Osteoblast (primary cell): ENCODE measurements at places on chromosomes 12 and 14.

- no peak for DNase-seq
Measured at GRCh38 chr12:51972849-51973273, 21.4 kb downstream of the ACVR1B start.

DNA sequence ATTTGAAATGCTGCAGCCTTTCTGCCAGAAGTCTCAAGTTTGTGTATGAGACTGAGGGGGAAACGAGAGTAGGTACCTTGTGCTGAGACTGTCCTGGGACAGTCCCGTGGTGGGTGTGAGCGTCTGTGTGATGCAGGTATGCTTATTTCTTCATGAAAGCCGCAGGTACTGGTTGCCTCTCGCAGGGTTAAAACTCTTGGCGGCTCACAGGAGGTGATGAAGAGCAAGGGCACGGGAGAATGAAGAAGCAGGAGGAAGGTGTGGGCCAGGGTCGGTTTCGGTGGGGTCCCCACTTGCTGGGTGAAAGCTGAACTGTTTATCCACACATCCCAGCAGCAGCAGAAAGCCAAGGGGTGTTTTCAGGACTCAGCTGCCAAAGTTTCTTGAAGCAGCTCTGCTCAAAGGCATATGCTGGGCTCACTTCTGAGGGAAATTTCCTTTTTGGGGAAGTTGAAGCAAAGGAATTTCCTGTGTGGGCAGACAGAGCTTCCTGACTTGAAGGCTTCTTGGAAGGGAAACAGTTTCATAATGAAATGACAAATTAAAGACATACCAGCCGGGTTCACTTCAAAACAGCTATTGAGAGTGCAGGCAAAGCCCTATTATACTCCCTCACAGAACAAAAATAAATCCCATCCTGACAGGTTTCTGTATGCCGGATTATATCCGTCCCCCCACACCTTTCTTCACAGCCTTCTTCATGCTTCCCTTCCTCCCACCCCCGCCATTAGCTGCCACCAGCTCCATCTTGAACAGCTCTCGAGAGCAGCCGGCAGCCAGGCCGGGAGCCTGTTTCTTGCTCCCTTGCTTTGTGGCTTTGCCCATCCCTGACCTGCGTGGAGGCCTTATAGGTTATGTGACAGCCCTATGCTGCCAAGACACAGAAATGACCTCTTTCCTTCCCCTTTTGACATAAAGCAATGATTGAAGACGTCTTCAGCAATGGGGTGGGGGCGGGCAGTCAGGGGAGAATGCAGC is 116.6 kb downstream of the ETV6 start:
- DNase-seq, result peak; percentile 69

GRCh38 chr14:61240206-61240605 is 40.9 kb downstream of the TMEM30B start:
- no peak for DNase-seq

DNA sequence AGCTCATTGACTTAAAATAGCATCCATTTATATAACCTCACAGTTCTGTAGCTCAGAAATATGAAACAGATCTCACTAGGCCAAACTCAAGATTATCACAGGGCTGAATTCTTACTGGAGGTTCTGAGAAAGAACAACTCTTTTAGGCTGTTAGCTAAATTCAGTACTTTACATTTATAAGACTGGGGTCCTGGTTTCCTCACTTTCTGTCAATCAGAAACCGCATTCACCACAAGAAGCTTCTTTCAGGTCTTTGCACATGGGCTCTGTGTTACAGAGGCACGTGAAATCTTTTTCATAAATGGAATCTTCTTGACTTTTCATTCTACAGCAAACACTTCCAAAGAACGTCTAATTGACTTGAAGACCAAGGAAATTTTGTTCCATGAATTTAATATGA is 876.3 kb upstream of the FOXG1 start:
- DNase-seq, result no peak

DNA sequence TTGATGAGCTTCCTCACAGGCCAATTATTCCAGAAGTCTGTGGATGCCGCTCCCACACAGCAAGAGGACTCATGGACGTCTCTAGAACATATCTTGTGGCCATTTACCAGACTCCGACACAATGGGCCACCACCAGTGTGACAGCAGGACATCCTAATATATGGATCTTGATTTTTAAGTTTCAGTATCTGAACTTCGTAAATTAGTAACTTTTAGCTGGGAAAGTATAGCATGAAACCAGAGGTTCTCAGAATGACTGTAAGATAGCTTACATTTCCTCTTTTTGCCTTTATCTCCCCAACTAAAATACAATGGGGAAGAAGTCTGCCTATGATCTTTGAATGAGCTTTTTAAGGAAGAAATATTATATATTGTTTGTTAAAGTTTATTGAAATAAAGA is 87.0 kb downstream of the DNAI7 start:
- no peak for DNase-seq

DNA sequence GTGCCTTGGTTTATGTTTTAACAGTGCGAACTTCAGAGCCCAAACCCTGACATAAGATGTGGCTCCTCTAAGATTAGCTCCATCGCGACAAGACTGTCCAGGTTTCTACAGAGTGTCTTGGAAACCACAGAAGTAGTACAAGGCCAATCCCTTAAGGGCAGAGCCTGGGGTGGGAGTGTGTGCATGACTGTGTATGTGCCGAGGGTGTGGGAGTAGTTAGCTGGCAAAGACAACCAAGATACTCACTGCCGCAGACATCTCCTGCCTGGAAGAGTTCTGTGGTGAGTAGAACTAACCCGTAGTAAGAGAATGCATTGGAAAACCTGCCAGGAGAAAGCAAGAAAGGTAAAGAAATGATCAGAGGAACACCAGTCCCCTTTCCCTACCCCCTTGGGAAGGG is 54.1 kb downstream of the DAO start:
- peak; percentile 26 for DNase-seq

- peak; percentile 29 for DNase-seq
Measured at GRCh38 chr12:69130064-69130463, 109.3 kb upstream of the CPSF6 start.

- no peak for DNase-seq
Measured at GRCh38 chr12:75774261-75775052, 257.1 kb downstream of the PHLDA1 start.

- DNase-seq, result peak; percentile 22
Measured at GRCh38 chr12:116201908-116202307, 75.6 kb downstream of the MED13L start.

DNA sequence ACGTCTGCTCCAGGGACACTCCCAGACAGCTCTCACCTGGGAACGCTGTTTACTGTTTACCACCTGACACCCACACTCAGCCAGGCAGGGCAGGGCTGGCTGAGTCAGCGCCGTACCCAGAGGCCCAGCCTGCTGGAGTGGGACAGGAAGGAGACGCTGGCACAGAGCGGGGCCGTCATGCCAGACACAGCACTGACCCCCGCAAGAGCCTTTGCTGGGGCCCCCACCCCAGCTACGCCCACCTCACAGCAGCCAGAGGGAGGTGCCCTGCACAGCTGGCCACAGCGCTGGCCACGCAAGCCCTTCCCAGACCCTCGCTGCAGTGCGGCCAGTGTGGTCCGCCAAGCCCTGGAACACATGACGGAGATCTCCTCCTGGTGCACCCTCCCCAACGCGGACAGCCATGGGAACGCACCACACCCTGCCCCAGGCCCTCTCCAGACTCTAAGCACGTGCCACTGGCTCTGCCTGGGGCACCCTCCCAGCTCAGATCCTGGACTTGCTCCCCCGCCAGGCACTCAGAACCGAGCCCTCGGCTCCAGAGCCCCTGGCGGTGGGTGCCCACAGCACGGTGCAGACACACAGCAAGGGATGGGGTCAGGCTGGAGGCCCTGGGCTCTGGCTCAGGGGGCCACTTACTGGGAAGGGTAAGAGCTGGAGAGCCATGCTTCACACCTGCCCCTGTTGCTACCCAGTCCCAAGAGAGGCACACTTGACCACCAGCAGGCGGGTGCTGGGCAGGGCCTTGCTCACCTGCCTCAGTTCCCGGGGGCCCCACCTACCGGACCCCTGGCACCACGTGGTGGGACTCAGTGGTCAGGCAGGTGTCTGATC is 5.7 kb downstream of the AHNAK2 start:
- DNase-seq, result peak; percentile 95

DNA sequence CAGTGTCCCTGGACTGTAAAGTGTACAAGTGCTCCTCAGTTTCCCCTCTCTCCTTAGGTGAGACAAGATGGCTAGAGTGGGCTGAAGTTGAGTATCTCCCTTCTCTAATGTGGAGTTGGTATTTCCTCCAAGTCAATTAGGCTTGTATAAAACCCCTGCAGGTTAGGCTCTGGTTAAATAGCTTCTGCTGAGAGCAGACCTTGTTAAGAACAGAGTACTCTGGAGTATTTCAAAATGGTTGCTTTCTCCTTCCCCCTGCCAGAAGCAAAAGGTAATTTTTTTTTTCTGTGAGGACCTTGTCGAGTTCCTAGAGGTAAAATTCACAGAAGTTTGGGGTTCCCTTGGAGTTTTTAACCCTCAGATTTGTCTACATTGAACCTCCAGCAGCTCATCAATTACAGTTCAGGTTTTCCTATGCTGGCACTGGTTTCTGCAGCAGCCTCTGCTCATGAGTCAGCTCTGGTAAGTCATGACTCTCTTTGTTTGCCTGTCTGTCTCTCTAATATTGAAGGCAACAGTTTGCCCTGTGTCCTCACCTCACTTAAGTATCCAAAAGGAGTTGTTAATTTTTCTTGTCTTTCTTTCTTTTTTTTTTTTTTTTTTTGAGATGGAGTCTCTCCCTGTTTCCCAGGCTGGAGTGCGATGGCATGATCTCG is 27.8 kb upstream of the GLIPR1 start:
- peak; percentile 19 for DNase-seq

- no peak for DNase-seq
Measured at GRCh38 chr12:124277394-124278241, 17.3 kb upstream of the RFLNA start.

DNA sequence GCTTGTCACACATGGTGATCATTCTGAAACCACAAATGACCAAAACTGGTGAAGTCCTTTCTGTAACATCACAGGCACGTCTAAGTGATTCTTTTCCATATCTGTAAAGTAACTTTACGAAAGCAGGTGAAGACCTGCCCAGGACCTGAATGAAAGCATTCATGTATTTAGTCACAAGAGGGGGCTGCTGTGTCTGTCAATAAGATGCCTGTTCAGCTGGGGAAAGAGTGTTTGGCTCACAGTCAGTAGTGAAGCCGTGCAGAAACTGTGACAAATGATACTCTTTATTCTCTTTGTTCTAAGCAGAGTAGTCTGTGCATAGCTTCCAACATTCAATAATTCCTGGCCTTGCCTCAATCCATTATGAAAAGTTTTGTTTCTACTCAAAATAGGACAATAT is 373.5 kb upstream of the OR4E1 start:
- no peak for DNase-seq

GRCh38 chr12:84134797-84135366 is 777.7 kb downstream of the SLC6A15 start:
- no peak for DNase-seq

GRCh38 chr12:116538076-116538591 is 21.0 kb upstream of the MAP1LC3B2 start:
- no peak for DNase-seq

DNA sequence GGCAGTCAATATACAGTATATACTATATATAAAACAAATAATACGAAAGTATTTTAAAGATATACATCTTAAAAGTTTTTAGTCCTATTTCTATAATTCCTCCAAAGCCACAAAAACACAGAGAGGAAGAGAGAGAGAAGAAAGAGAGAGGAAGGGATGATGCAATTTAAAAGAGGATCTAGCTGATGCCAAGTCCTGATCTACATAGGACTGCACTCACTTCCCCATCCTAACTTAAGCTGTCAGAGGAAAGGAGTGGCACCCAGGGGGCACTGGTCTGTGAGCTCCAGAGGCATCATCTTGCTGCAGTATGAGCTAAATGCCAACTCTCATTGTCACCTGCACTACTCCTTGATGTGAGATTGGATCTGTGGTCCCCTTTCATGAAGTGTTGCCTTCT is 95.8 kb downstream of the C12orf42 start:
- no peak for DNase-seq

DNA sequence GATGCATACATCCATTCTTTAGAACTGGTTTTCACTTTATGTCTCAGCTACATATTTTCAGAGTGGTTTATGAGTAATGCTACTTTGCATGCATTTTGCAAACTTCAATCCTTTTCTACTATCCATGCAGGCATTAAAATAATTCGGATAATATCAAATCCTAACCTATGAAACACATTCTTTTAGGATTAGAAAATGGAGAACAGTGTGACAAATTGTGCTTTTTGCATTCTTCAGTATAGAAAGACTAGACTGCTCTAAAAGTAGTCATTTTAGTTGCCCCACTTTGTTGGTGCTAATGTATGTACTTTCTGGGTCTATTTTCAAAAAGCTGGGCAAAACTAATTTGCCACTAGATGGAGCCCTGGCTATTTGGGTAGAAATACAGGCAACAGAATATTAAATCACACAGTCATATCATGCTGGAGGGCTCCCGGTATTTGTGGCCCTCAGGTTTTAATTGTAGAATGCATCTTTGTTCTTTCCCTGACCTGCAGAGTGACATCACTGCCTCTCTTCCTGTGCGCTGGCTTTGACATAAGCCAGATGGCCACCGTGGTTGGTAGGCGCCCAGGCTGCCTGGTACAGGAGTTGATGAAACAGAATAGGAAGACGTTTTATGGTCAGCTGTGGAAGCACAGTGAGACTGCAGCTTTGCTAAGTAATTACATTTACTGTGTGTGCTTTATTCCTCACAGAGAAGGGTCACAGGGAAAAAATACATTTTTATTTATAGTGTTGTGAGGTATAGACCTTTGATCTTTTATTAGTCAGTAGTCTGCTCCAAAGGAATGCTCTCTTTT is 28.1 kb downstream of the MSRB3 start:
- no peak for DNase-seq

DNA sequence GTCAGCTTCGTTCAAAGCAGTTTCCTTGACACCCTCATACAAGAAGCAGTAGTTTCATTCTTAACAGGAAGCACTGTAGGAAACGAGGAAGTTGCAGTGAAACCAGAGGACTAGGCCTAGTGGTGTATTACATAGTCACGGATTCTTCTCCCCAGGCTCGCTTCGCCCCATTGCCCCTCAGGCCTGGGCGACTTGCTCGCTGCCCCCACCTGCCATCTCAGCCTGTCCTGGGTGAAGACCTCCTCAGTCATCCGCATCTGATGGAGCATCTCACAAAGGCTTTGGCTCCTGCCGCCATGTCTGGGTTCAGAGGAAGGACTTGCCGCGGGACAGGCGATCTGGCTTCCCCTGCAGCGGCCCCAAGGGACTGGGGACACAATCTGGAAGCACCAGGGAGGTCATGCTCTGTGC is 93.5 kb downstream of the LMNTD1 start:
- no peak for DNase-seq

DNA sequence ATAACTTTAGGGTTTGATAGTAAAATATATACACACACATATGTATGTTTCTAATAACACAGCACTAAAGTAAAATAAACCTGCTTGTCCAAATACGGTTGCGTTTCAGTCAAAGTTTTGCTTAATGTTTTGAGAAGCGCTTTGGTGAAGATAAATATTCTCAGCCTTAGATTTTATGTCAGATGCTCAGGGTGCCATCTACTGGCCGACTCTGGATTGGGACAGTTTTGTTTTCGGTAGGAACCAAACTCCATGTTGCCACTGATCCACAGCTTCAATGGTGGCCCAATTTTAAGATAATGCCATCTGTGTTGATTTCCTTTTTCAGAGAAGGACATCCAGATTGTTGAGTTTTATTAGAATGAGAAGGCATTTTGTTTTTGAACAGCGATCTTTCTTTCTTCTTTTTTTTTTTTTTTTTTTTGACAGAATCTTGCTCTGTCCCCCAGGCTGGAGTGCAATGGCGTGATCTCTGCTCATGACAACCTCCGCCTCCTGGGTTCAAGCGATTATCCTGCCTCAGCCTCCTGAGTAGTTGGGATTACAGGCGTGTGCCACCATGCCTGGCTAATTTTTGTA is 43.1 kb downstream of the LLPH start:
- DNase-seq, result peak; percentile 52

- DNase-seq, result no peak
Measured at GRCh38 chr14:37988472-37988871, 219.2 kb upstream of the SSTR1 start.
